CMK (cell line): ENCODE measurements at places on chromosomes 1 and 21.

DNA sequence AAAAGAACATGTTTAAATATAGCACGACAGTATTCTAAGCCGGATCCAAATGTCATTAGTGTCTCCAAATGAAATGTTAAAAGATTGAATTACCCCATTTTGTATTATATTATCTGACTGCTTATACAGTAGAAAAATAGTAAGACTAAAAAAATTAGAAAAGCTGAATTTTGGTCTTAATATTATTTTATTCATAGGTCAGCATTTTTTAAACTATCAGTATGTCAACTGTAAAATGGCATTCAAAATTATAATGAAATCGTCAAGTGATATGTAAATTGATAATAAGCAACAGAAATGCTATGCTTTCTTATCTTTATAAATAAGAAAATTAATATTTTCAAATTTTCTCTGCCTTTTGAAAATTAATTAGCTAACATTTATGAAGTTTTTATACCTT lies 16.6 kb downstream of the SLC44A5 start:
- no peak for DNase-seq

DNA sequence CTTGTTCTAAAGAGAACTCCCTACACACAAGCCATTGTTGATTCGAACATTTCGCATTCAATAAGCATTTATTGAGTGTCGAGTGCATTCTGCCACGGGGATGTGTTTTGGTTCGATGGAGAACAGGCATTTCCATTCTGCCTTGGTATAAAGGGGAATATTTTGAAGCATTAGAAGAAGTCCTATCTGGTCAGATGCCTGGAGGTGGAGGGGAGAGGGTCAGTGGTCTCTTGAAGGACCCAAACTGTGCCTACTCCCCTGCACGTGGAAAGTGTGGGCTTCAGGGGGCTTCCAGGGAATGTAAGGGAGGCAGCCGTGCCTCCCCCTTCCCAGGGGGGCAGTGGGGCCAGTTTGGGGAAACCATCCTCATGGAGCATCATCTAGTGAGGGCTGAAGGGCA lies 8.3 kb downstream of the AJAP1 start:
- DNase-seq: no peak

- DNase-seq: peak; percentile 32
These were observed 36.6 kb downstream of the GJA5 start for GRCh38 chr1:147723691-147724323.

DNA sequence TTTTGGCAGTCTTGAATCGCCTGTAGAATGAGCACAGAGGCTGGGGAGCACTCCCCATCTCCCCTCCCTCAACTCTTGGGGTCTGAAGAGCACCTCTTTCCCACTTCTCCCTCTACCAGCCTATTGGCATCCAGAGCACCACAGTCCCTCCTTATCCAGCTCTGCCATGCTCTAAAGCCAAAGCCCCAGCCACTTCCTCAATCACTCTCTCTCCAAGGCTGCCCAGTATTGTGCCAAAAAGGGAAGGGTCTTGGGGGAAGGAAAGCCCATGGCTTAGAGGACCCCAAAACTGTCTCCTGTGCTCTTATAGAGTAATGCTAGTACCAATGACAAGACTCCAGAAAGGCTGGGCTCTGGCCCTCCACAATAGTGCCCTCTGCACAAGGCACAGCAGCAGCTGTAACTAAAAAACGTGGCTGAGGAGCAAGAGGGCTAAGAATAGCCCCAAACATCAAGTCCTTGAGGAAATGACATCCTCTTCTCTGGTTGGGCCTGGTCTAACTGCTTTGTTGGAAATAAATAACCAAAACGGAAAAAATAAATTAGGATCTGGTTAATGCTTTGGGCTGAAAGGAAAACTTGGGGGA lies 28.4 kb downstream of the SLC27A3 start:
- DNase-seq: no peak

DNA sequence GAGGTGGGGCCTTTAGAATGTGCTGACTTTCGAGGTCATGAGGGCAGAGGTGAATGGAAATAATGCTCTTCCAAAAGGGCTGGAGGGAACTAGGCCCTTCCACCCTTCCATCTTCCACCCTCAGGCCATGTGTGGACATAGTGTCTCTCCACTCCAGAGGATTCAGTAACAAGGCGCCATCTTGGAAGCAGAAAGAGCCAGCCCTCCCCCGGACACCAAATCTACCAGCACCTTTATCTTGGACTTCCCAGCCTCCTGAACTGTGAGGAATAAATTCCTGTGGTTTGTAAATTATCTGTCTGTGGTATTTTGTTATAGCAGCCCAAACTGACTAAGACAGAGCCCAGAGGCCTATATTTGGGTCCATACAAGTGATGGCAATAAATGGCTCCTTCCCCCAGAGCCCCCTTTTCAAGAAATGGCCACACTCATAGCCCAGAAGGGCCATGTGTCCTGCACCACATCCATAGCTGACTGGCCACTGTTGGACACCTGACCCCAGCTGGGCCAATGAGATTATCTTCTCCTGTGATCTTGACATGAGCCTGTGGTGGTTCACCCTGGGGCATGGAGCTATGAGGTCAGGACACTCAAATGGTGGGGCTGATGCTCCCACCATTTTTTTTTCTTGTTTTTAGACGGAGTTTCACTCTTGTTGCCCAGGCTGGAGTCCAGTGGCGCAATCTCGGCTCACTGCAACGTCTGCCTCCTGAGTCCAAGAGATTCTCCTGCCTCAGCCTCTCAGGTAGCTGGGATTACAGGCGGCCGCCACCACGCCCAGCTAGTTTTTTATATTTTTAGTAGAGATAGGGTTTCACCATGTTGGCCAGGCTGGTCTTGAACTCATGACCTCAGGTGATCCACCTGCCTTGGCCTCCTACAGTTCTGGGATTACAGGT lies 114.9 kb downstream of the RRAGC start:
- DNase-seq: no peak

DNA sequence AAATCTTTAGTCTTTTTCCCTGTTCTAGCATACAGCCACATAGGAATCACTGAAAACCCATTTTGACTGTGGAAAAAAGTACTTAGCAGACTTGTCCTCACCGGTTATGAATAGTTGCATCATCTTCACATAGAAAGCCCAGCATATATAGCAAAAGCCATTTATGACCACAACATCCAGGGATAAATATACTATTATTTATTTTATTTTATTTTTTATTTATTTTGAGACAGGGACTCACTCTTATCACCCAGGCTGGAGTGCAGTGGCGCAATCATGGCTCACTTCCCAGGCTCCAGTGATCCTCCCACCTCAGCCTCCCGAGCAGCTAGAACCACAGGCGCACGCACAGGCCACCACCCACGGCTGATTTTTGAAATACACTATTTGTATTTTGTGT lies 175.3 kb downstream of the GALNT2 start:
- DNase-seq: no peak

DNA sequence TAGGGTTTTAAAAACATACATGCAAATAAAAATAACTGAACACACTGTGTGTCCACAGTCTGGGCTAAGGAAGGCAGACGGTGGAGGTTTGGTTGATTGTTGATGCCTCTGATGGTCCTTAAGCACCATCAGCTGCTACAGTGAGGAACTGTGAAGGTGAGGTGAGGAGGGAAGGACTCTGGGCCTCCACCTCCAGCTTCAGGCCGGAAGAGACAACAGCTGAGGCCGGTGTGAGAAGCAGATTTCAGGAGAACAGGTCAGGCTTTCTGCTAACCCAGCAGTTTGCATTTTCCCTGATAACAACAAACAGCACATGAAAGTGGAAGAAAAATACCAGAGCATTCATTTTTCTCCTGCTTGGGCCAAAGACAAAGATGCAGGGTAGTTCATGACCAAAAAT lies 189.9 kb upstream of the AJAP1 start:
- no peak for DNase-seq

DNA sequence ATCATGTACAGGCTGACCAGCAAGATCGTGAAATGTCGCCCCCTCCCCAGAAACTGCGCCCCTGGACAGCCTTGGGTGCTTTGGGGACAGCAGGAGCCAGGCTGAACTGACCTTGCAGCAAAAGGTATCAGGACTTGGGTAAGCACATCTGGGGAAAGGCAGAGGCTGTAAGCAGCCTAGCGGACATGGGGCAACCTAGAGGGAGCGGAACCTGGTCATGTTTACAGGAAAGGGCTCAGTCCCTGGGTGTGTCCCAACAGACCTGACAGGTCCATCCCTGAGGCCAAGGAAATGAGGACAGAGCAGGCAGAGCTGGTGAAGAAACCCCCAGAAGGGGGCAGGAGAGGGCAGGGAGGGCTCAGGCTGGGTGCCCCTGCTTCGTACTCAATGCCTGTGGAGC lies 3.1 kb upstream of the S100A8 start:
- DNase-seq: no peak

DNA sequence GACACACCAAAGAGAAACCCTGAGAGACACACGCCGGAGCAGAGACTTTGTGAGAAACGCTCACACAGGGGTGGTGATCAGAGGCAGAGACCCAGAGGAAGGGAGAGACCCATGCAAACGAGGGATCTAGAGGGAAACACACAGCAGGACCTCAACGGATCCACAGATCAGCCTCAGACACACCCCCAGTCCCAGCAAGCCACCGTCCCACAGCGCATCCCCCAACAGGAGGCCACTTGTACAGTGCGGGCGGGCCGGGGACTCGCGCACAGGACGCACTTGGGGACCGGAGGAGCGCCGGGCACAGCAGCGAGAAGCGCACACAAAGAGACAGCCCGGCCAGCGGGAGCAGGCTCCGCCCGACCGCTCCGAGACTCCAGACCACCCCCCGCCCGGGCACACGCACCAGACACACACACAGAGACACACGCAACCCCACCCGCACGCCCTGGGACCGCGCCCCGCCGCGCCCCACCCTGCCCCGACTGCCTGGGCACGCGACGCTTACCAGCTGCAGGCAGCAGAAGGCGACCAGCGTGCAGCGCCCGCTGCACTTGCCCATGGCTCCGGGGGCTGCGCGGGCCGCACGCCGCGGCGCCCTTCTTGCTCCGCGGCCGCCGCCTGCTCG lies 587 bp downstream of the NKAIN1 start:
- DNase-seq: no peak

DNA sequence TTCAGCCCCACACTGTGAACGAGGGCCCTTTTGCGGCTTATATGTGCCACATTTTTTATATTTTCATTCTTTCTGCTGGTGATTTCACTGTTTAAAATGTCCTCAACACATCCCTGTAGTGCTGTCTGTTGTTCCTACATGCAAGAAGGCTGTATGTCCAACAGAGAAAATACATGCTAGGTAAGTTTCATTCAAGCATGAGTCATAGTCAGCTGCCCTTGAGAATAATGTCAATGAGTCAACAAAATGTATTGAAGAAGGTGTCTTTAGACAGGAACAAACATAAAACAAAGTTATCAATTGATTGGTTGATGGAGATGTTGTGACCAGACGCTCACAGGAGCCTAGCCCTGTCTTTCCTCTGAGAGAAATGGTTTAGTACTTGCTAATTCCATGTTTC lies 553.4 kb downstream of the PLPP3 start:
- DNase-seq: no peak

GRCh38 chr1:60069691-60070090 lies 3.9 kb downstream of the C1orf87 start:
- DNase-seq: no peak

DNA sequence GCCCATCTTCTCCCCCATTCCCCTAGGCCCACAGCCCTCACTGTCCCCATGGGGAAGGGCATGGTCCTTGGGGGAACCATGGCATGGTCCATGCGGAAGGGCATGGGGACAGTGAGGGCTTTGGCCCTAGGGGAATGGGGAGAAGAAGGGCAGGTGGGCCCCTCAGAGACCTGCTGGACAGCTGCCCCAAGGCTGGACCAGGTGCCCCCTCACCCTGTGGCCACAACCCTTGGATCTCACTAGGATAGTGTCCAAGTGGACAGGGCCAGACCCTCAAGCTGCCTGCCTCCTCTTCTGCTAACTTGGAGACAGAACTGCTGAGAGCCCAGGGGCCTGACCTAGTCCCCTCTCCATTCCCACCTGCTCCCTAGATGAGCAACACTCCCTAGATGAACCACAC lies 12.4 kb upstream of the SMYD3 start:
- DNase-seq: no peak

- DNase-seq: no peak
These were observed 146.8 kb downstream of the PTPRU start for GRCh38 chr1:29382851-29383745.

DNA sequence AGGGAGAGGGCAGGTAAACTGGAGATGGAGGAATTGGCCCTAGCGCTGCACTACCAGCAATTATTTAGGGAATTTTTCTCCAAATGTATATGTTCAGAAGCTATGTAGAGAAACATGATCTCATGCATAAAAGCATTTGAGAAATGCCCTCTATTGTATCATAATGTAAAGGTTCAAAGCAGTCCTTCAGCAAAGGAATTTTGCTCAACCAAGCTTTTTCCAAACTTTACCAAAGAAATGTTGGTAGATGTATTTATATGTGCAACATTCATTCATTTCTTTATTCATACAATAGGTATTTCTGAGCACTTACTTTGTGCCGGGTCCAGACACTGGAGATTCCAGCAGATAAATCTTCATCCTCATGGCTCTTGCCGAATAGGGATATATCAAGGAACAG lies 64.4 kb downstream of the XCL1 start:
- DNase-seq: no peak

DNA sequence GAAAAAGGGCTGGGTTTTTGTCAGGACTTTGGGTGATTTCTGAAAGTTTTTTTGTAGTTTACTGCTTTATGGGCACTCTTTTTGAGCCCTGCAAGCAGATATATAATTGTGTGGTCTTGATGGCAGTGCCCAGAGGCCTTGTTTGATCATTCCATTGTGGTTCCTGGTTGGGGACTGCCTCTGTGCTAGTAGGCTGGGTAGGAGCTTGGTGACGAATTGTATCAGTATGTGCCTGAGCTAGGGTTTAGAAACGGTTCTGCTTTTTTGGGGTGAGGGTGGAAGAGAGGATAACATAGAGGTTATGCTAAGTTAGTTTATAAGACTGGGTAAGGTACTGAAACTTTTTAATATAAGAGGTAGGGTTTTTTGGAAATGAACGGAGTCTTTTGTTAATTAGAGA lies 139.7 kb upstream of the ETV3 start:
- DNase-seq: no peak

GRCh38 chr1:220616836-220617235 lies 73.3 kb upstream of the C1orf115 start:
- DNase-seq: no peak

- DNase-seq: no peak
These were observed 95.9 kb upstream of the PPP2R5A start for GRCh38 chr1:212189352-212189738.

- DNase-seq: no peak
These were observed 381.6 kb downstream of the SRGAP2C start for GRCh38 chr1:121566346-121566745.
